ENCODE measurements at places on chromosomes 16 and 17.
A peak's percentile ranks its signal among the peaks of the same experiment; 100 is the strongest.

- DNase-seq: peak; percentile 99
Observed at GRCh38 chr17:45148183-45149036, at the start of gene HEXIM1. Gene HEXIM1 (plus strand): TSS chr17:45148475. CDS start chr17:45149191, 716 bp downstream.

DNA sequence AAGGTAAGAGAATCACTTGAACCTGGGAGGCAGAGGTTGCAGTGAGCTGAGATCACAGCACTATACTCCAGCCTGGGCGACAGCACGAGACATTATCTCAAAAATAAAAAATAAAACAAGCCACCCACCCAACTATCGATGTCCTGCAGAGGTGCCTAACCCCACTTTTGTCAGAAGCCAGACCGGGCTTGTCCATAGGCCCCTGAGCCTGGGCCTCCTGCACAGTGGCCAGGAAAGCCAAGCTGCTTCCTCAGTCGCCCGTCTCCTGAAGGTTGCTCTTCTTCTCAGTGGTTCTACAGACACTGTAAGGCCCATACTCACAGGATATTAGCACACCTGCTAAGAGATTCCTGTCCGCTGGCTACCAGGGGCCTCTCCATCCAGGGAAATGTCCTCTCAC is 11.2 kb downstream of the CES2 start:
- DNase-seq: no peak

DNA sequence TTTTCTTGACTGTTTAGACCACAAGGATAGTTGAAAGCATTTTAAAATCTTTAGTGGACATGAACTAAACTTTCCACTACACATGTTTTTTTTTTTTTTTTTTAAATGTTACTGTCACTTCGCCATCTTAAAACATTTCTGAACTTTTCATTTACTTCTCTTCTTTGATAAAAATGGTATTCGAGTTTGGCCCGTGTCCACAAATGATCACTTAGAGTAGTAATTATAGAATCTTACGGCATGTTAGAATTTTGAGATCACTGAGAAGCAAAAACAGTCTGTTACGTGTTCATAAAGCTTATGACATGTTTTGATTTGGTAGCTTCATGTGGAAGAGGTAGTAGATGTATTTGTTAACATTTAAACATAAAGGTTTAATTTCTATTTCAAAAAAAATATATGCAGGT is 1.1 kb downstream of the NSRP1 start:
- no peak for DNase-seq

GRCh38 chr16:83516931-83517330 is 290.8 kb upstream of the HSBP1 start:
- no peak for DNase-seq

DNA sequence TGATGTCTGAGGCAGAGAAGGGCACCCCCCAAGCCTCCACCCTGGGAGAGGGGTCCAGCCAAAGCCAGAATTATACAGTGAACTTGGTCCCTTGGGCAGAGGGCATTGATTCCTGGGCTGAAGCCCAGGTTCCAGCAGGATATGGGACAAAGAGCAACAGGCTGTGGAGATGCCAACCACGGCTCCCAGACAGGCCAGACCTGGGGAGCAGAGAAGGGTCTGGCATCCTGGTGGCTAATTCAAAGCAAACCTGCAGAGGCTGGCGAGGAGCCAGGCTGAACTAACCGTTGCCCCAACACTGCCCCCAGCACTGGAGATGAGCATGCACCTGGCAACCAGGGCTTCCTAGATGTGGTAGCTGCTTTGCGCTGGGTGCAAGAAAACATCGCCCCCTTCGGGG is 3.0 kb downstream of the CES3 start:
- no peak for DNase-seq

DNA sequence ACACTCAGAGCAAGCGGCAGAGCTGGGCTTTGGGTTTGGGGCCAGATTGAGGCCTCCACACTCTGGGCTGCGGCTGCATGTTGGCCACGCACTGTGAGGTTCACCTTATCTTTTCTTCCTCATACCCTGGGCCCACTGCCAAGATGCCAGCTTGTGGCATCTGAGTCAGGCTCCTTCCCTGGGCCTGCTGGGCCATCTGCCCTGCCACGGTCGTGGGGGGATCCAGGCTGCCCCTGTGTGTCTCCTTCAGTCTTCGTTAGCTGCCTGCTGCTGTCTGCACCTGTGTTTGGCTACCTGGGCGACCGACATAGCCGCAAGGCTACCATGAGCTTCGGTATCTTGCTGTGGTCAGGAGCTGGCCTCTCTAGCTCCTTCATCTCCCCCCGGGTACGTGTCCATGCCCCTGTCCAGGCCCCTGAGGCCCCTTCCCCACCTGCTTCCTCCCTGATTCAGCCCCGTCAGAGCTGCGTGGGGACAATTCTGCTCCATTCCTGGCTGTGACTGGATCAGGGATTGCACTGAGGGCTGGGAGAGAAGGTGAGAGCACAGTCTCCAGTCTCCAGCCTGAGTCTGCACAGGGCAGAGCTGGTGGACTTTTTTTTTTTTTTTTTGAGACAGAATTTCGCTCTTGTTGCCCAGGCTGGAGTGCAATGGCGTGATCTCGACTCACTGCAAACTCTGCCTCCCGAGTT is 11.2 kb downstream of the SPNS3 start:
- no peak for DNase-seq

- no peak for DNase-seq
Observed at GRCh38 chr17:14296166-14296910, 4.5 kb upstream of the HS3ST3B1 start.

GRCh38 chr17:57113656-57114055 is 28.6 kb downstream of the AKAP1 start:
- no peak for DNase-seq

DNA sequence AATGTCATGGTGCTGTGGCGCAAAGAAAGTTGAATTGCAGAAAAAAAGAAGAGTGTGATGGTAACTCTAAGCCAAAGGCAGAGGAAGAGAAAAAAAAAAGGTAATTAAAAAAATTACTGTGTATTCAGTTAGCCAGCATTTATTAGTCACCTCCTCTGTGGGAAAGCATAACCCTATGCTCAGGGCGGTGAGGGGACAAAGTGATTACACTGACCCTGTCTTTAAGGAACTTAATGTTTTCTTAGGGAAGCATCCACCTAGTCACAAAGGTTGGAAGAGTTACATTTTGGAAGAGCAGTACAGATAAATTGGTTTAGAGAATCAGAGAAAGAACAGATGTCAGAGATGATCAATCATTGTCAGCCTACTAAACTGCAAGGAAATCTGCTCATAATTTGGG is 410.3 kb downstream of the CDH11 start:
- no peak for DNase-seq

DNA sequence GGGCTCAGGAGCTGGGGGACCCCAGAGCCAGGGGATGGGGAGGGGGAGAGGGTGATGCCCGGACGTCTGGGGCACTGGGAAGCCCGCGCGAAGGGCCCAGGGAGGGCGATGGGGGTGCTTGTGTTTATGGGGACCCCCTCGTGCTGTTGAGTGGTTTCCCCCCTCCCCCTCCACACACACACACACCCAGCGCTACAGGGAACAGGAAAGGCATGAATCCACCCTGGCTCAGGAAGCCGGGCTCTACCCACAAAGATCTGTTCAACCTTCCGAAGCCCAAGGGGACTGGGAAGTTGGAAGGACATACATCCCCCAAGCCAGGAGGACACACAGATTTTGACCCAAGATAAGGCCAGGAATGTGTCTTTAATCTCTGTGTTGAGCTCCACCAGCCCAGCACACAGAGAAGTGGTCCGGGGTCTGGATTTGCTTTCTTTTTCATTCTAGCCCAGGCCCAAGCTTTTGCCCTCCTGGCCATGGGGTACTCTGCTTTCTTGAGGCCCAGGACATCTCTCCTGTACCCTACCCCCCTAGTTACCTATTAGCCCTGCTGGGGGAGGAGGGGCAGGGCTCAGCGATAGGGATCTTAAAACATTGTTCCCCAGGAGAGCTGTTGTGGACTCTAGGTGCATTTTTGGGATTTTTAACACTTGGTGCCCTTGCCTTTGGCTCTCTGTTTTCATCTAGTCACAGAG is 1.2 kb downstream of the UBALD2 start:
- DNase-seq: no peak

GRCh38 chr16:31471875-31472708 is at the start of gene TGFB1I1:
Gene TGFB1I1 (plus strand): TSS chr16:31472152. CDS start chr16:31472189, 37 bp downstream.
- no peak for DNase-seq

DNA sequence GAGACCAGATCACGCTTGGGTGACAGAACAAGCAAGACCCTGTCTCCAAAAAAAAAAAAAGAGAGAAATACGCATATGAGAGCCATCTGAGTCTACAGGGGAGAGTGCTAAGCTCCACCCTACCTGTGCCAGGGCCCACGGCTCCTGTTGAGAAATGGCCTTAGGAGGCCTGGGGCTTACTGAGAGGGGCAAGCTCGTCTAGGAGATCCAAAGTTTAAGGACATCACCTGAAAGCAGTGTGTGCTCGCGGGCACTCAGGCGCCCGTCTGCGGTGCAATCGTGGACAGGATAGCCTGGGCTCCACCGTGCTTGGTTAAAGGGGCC is 14.5 kb upstream of the BAIAP2 start:
- DNase-seq: no peak

DNA sequence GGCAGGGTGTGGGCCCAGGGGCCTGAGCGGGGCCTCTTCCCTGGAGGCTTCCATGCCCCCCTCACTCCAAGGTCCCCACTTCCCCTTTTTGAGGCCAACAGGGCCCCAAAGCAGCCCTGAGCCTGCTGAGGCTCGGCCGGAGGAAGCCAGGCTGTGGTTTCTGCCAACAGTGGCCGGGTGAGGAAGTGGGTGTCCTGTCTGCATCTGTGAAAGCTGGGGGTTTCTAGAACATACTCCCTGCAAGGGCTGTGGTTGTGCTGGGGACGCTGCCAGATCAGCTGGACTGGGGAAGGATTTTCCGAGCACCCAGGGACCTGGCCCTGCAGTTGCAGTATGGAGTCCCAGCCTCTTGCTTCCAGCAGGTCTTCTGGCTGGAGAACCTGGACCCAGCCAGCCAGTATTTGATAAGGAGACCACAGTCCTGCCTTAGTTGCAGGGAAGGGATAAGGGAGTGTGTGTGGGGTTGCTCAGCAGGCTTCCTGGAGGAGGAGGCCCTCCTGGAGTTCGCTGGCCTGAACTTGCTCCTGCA is 15.7 kb downstream of the ADCY7 start:
- DNase-seq: no peak

DNA sequence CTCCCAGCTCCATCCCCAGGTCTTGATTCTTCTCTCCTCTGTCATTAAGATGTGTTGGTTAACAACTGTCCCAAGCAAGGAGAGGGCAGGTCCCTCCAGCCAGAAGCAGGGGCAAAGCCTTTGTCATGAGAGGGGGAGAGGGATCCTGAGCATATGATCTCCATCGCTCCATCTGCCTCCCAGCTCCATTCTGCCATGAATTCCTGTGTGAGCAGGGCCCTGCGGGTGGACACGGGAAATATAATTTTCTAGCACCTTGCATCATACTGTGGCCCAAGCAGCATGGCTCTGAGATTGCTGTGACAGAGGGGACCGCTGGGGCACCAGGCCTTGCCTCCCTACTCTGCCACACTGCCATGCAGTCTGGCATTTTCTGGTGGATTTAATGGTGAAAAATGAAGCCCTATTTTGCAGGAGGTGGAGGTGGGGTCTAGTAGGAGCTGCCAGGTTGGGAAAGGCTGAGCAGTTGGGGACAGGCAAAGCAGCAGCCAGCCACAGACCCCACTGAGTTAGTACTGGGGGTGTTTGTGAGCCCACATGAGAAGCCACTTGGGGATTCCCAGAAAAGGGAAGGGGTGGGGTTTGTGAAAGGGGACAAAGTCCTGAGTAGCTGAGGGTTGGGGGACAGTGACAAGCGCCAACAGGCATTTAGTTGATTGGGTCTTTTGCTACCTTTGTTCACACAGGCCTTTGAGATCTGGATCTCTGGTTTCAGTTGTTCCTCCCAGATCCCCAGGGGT is 16.4 kb downstream of the TMEM238L start:
- DNase-seq: no peak

DNA sequence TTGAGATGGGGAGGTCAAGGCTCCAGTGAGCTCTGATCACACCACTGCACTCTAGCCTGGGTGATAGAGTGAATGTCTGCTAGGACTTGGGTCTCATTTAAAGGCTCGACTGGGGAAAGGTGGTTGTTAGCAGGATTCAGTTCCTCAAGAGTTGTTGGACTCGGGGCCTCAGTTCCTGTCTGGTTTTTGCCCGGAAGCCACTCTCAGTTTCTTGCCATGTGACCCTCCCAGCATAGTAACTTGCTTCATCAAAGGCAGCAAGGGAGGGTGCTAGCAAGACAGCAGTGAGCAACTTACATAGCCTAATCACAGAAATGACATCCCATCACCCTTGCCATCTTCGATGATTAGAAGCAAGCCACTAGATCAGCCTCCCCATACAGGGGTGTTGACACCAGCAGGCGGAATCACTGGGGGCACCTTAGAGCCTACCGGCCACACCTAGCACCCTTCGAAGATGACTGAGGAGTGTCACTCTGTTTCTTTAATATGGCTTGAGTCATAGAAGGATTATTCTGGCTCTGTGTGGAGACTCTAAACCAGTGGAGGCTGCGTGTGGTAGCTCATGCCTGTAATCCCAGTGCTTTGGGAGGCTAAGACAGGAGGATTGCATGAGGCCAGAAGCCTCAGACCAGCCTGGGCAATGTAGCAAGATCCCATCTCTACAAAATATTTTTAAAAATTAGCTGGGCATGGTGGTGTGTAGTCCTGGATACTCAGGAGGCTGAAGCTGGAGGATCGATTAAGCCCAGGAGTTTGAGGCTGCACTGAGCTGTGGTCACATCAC is 13.2 kb upstream of the SCNN1B start:
- no peak for DNase-seq

DNA sequence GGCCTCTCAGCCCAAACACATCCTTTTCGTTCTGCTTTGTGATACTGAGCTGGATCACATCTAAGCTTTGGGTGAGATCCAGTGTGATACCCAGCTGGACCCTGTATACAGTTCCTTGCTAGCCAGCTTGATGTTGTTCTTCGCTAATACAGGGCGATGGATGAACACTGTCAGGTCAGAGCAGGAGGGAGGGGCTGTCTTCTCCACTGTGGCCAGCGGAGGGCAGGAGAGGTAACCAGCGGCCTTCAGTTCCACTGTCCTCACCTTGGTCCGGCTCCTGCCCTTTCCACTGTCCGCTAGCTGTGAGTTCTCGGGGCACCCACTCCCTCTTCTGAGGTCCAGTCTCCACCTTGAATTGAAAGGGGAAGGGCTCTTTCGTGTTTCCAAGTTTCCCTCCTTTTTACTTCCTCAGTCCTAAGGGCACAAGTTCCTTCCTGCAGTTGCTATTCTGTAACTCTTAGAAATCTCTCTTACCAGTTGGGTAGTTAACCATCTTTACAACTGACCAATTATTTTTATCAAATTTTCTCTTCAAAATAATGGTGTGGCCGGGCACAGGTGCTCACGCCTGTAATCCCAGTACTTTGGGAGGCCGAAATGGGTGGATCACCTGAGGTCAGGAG is 3.0 kb upstream of the ZNF213 start:
- no peak for DNase-seq

Data from NCI-H1105 (cell line).